Hematopoietic multipotent progenitor cell treated with erythropoietin and hydrocortisone succinate and interleukin-3 and kit ligand, for 8 days (in vitro differentiated cells): ENCODE measurements at places on chromosomes 5 and 9.

- no peak for DNase-seq
Measured at GRCh38 chr5:102498271-102499034, at the start of gene SLCO6A1. Gene SLCO6A1 (minus strand): TSS chr5:102499001. CDS start chr5:102498844, 157 bp downstream.

- peak; percentile 81 for DNase-seq
Measured at GRCh38 chr5:112217843-112218579, 201.1 kb downstream of the EPB41L4A start.

GRCh38 chr5:167880420-167880819 lies 411.0 kb upstream of the WWC1 start:
- no peak for DNase-seq

- DNase-seq: no peak
Measured at GRCh38 chr5:172569861-172570558, 71.1 kb upstream of the NEURL1B start.

- no peak for DNase-seq
Measured at GRCh38 chr5:62542720-62543119, 35.9 kb upstream of the LRRC70 start.

- DNase-seq: no peak
Measured at GRCh38 chr5:167356374-167356773, 935.1 kb upstream of the WWC1 start.

DNA sequence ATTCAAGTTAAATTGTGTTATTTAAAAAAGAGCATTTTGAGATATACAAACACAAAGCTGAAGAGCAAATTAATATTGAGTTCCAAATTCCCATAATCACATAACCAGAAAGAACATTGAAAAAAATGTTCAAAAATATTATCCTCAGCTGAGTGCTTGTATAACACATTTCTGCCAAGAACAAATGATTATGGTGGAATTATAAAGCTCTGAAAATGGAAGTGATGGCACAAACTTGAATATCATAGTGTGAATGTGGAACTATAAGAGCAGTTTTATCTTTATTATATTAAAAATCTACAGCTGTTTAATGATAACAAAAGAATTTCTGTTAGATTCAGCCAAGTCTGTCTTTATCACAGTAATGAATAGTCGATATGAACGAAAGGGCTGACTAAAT lies 117.8 kb downstream of the MEF2C start:
- no peak for DNase-seq

GRCh38 chr9:71975833-71976232 lies 64.4 kb downstream of the C9orf85 start:
- peak; percentile 7 for DNase-seq

DNA sequence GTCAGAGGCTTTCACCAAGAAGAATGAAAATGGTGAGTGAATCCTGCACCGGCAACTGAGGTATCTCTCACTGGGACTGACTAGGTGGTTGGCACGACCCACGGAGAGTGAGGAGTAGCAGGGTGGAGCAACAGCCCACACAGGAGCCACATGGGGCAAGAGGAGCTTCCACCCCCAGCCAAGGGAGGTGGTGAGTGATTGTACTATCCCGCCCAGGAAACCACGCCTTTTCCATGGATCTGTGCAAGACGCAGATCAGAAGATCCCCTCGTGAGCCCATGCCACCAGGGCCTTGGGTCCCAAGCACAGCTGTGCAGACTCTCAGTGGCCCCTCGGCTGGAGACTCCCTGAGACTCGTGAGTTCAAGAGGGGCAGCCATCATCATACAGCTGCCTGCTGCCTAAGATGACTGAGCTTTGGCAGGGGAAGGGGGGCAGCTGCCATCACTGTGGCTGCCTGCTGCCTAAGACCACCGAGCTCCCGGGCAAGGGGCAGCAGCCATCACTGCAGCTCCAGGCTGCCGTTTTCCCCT lies 229.5 kb downstream of the AP3B1 start:
- DNase-seq: peak; percentile 57

DNA sequence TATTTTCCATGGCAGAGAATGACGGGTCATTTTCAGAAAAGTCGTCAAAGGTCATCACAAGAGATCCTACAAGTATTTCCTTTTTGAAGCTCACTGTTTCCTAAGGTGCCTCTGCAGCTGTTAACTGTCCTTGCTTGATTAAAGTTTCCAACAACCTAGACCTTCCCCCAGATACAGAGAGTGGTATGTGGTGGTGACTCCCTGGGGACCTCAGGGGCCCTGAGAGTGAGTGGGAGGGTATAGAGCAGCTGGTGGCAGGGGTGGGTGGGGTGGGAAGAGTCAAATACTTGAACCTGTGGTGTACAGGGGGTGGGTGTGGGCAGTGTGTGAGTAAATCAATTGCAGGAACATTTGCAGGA lies 1.6 kb upstream of the CD72 start:
- no peak for DNase-seq

GRCh38 chr5:19208397-19208796 lies 779.6 kb downstream of the CDH18 start:
- no peak for DNase-seq
